ENCODE measurements at places on chromosomes 5 and 9.
A peak's percentile ranks its signal among the peaks of the same experiment; 100 is the strongest.

- peak; percentile 75 for DNase-seq
Observed at GRCh38 chr5:79513704-79514390, at the start of gene HOMER1. Gene HOMER1 (minus strand): TSS chr5:79514134. CDS start chr5:79512774, 1,360 bp downstream.

DNA sequence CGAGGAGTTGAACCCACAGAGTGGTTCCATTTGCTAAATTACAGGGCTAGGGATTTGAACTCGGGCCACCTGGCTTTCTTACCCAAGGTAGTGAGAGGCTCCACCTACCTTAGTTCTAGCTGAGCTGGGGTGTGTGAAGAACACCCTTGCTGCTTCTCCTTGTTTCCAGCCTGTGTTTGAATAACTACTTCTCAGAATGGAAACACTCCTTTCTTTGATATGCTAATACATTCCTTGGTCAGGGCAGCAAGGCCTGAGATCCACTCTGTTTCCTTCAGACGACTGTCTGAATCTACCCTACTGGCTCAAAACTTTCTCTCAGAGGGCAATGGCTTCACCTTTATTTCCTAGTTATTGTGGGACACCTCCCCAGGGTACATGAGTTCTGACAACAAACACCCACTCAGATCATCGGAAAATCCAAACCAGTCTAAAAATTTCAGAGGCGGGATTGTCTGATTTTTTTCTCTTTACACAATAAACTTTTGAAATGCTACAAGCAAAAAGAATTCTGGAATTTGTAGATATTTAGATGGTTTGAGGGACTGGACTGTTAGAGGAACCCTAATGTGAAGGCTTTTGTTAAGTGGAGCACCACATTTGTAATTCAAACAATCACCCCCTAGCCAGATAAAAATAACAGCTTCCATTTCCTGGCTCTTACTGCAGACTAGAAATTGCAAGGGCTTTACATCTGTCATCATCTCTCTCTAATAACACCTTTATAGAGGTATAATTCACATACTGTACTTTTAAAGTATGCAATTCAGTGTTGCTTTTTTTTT is 4.0 kb upstream of the ATP6V1G1 start:
- no peak for DNase-seq

DNA sequence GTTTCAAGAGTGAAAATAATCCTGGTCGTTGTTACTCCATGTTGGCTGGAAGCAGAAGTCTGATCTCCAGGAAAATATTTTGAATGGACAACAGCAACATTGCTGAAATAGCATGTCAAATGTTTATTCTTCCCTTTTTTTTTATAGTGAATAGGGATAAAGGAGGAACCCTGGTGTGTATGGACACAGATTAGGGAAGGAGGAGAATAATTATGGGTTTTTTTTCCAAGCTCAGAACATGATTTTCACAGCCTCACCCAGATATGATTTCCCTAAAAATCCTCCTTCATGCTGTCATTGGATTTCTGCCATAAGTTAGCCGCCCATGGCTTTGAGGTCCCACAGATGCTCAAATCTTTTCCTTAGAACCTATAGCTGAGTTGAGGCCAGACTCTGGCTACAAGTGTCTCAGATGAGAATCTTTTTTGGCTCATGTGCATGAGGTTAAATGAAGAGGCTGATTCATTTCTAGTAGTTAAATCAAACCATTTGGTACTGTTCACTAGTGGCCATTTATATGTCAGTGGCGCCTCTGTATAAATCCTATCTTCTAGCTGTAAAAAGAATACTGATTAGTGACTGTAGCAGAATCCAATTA is 65.5 kb upstream of the LIFR start:
- DNase-seq, result no peak

DNA sequence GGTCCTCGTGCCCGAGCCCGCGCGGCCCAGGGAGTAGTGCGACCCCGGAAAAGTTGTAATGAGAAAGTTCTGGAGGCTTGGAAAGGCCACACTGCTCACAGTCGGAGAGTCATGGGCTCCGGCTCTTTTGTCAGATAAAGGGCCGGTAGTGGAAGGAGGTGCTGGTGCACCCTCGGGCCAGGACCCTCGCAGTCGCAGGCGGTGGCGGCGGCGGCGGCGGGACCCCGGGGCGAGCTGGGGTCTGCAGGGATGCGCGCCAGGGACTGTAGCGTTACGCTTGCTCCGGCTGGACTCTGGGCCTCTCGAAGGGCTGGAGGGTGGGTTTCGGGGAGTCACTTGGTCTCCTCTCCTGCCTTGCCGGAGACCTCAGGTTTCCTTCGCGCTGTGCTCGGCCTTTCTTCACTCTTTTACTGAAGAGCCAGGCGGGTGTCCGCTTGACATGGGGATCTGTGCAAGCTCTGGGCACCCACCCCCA is 1.5 kb downstream of the RORB start:
- DNase-seq, result no peak

DNA sequence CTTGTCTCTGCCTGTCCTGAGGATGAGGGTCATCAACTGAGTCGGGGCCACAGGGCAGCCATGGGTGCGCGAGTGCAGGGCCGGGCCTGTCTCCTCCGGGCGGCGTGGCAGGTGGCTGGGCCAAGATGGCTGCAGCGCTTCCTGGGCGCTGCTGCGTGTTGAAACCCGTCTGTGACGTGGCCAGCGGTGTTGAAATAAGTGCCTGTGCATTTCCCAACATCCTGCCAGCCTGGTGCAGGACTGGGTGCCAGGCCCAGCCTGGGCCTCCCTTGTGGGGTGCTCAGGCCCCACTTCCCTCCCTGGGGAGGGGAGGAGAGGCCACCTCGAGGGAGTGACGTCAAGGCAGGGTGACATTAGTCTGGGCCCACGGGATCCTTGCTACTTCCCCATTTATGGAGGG is 45.5 kb downstream of the RXRA start:
- DNase-seq, result peak; percentile 79

DNA sequence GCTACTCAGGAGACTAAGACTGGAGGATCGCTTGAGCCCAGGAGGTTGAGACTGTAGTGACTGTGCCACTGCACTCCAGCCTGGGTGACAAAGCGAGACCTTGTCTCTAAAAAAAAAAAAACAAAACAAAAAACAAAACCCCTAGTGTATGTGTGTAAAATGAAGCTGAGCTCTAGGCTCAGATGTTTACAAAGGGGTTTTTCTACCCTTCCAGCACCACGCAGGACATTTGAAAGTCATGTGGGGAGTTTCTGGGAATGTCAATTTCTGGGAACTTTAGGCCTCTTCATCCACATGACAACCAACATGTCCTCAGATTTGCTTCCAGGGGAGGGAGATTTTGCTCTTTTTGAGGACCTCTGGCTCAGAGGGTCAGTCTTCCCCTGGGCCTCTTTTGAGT is 42.4 kb upstream of the AIF1L start:
- no peak for DNase-seq

DNA sequence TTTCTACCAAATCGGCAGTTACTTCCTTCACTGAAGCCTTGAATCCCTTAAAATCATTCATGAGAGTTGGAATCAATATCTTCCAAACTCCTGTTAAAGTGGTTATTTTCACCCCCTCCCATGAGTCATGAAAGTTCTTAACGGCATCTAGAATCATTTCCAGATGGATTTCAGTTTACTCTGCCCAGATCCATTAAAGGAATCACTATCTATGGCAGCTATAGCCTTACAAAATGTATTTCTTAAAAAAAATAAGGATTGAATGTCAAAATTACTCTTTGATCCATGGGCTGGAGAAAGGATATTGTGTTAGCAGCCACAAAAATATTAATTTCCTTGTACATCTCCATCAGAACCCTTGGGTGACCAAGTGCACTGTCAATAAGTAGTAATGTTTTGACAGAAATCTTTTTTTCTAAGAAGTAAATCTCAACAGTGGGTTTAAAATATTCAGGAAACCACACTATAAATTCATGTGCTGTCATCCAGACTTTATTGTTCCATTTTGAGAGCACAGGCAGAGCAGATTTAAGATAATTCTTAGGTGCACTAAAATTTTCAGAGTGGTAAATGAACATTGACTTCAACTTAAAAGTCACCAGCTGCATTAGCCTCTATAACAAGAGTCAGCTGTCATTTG is 767.7 kb downstream of the DTWD2 start:
- DNase-seq, result peak; percentile 36

DNA sequence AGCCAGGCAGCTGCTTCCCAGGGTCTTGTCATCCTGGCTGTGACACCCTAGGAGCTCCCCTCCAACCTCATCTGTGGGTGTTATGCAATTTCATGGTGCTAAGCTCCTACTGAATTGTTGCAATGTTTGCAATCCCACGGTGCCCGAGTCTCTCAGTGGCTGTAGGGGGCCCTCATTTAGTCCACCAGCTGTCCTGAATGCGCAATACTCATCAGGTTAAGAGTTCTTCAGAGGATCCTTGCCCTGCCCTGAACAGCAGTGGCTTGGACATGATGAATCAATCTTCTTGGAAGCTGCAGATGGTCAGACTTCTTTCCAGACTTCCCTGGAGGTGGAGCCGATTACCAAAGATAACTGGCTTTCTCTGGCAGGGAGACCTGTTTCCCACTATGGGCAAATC is 584.1 kb downstream of the CCDC171 start:
- peak; percentile 72 for DNase-seq

GRCh38 chr5:5473226-5473625 is 50.7 kb downstream of the ICE1 start:
- no peak for DNase-seq

- DNase-seq, result no peak
Observed at GRCh38 chr9:3480353-3480655, 45.5 kb downstream of the RFX3 start.

- no peak for DNase-seq
Observed at GRCh38 chr5:72917371-72917776, 38.5 kb upstream of the FCHO2 start.

GRCh38 chr5:93053825-93054224 is 527.2 kb downstream of the NR2F1-AS1 start:
- peak; percentile 85 for DNase-seq

DNA sequence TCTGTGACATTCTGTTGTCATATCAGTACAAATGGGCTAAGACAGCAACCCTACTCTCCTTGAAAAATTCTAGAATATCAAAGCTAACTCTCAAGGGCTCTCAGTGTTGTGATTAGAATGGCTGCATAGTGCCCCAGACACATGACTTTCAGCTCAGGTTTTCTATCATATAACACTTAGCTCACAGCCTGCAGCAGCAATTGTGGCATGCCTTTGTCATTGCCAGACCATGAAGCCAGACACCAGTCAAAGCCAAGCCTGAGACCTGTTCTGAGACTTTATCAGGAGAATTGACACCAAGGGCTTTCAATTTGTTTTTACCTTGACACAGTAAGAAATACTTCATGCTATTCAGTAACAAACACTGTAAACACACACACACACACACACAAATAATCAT is 159.0 kb upstream of the SNX2 start:
- DNase-seq, result no peak

GRCh38 chr5:59813761-59814536 is 79.6 kb downstream of the PDE4D start:
- DNase-seq, result peak; percentile 52

DNA sequence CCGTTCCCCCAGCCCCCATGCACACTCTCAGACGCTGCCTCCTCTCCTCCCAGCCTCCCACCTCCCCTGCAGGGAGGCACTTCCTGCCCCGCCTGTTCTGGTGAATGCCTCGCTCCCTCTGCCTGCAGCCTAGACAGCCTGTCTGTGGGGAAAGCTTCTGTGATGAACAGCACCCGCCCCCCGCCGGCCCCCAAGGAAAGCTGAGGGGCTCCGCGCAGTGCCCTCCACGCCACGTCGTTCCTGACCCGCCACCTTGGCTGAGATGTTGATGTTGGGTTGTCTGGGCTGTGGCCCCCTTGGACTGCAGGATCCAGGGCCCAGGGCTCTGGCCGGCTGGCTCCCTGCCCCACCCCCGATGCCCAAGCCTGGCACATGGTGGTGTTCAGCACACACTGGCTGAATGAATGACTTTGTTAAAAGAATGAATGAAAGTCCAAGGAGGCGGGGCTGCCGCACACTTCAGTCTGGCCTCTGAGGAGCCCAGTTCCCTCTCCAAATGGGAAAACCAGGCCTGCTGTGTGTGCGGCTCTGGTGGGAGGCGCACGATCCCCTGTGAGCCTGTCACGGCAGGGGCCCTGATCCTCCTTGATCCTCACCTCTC is 2.1 kb upstream of the MYMK start:
- no peak for DNase-seq

GRCh38 chr9:29322240-29322639 is 1749.0 kb upstream of the C9orf72 start:
- no peak for DNase-seq

- peak; percentile 23 for DNase-seq
Observed at GRCh38 chr9:69397384-69398214, 72.6 kb downstream of the ENTREP1 start.

- no peak for DNase-seq
Observed at GRCh38 chr9:121598965-121599871, 52.2 kb upstream of the DAB2IP start.

- peak; percentile 14 for DNase-seq
Observed at GRCh38 chr9:81868145-81868544, 60.1 kb upstream of the SPATA31D4 start.

- no peak for DNase-seq
Observed at GRCh38 chr5:15260356-15261268, 239.4 kb upstream of the FBXL7 start.

- DNase-seq, result no peak
Observed at GRCh38 chr5:50658246-50658645, 8.2 kb upstream of the PARP8 start.

DNA sequence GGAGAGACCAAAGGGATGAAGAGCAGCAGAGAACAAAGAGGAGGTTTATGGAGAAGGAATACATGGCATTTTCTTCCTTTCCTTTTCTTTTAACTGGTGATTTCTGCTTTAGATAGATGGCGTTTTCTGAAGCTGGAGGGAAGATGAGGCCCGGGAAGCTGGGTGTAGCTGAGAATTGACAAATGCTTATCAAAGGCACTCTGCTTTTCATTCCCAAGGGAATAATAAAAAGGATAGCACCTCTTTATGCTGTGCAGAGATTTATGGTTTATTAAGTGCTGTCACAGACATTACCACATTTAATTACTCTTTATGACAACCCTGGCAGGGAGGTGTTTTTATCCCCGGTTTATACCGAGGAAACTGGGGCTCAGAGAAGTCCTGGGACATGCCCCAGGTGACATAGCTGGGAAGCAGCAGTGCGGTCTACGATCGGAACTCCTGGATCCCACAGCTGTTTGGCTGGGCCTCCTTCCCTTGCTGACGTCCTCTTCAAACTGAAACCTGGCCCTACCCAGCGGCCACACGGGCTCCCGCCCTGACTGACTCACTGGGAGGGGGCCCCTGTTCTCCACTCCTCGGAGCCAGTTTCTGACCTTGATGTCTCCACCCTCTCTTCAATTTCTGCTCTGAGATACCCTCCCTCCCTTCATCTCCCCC is 8.2 kb upstream of the EPB41L4B start:
- peak; percentile 34 for DNase-seq
